Muscle of back (tissue), 13 donors: ENCODE measurements at places on chromosomes 1 and 21.

DNA sequence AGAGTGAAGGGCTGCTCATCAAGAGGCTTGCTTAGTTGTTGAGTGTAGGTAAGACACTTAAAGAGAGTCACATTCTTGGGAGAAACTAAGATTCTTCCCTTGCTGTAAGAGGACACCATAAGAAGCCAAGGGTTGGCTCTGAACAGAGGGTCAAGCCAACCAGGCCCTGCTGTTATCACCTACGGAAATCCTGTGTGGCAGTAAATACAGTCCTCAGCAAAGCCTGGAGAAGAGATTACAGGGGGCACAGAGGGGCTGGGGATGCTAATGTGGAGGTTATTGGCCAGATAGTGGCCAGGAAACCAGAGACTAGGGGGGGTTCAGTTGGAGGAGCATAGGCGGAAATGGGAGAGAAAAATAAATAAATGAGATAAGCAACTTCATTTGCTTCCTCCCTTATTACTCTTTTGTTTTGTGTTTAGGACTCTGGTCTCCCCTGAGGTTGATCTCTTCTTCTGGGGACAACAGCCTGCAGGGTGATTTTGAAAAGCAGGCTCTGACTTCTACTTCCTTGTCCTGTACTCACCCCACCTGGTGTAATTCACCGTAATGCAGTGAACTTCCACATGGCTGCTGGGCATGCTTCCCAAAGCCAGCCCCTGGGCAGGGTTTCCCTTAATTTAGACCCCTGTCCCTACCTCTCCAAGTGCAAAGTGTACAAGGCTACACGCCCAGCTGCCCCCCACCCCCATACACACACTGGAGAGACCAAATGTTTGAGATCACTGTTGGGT is 40.9 kb downstream of the MTARC1 start:
- no peak for DNase-seq

GRCh38 chr1:168605443-168605842 is 29.0 kb downstream of the XCL1 start:
- no peak for DNase-seq

- no peak for DNase-seq
Measured at GRCh38 chr1:233381806-233382205, 54.3 kb downstream of the MAP3K21 start.

GRCh38 chr1:111208921-111209320 is 8.5 kb upstream of the DENND2D start:
- no peak for DNase-seq

DNA sequence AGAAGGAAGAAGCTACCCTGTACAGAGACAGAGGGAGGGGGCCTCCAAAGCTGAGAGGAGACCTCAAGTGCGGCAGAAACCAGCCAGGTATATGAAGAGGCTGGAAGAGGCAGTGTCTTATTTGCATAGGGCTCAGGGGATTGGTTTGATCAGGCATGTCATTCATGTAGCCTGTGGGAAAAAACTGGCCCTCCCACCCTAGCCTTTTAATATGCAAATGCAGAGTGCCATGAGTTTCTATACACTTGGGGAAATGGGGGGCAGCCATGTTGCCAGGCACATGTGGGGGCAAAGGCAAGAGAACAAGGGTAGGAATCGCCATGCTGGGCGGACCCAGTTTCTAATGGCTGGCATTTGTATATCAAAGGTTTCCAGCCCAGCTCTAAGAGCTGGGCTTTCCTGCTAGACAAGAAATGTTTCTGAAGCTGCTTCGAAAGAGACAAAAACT is 172.7 kb downstream of the RASAL2 start:
- no peak for DNase-seq

DNA sequence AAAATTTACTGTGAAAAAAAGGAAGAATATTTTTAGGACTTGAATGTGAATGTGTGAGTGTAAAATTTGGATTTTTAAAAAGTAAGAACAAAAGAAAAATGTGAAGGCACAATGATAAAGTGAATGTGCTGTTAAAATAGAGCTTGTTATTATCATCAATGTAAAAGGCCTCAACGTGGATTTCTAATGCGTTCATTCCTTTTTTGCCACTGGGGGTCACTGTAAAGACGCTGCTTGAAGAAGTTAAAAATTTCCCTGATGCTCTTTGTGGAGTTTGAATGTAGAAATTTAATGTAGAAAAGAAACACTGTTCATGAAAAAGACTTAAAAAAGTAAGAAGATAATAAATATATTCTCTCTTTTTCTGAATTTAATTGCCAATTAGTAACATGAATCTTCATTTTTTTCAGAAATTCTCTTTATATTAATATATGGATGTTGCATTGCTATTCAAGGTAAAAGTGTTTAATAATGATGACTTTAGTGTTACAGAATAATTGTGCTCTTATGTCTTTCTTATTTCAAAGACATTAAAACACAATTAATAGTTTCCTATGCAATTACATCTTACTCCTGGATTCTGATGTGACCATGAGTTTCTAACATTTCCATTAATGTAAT is 161.5 kb downstream of the DNM3 start:
- peak; percentile 70 for DNase-seq

DNA sequence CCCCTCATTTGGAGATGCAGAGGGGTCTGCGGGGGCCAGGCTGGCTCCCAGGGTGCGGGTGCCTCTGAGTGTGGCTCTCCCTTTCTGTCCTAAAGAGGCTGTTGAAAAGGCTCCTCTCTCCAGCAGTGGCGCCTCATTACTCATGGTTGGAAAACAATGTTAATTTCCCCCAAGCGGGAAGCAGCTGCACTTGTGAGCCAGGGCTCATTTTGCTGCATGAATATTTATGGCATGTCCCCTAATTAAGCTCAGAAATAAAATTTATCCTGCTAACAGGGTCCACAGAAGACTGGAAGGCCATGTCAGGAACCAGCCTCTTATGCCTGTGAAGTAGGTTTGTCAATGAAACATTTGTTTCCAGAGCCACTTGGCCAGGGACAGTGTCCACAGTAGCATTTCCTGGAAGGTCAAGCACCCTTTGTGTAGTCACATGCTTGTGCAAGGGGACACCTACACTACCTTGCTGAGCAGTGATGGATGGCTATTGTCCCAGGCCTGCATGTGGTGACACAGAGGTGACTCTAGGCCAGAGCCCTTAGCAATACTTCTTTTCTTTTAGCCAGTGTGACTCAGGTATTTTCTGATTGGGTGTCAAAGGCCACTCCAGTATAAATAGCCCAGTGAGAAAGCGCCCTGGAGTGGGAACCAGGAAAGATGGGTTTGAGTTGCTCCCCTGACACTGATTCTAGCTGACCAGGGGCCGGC is 259.0 kb downstream of the FOXD2 start:
- no peak for DNase-seq

GRCh38 chr1:58443986-58444868 is 102.3 kb downstream of the OMA1 start:
- no peak for DNase-seq

DNA sequence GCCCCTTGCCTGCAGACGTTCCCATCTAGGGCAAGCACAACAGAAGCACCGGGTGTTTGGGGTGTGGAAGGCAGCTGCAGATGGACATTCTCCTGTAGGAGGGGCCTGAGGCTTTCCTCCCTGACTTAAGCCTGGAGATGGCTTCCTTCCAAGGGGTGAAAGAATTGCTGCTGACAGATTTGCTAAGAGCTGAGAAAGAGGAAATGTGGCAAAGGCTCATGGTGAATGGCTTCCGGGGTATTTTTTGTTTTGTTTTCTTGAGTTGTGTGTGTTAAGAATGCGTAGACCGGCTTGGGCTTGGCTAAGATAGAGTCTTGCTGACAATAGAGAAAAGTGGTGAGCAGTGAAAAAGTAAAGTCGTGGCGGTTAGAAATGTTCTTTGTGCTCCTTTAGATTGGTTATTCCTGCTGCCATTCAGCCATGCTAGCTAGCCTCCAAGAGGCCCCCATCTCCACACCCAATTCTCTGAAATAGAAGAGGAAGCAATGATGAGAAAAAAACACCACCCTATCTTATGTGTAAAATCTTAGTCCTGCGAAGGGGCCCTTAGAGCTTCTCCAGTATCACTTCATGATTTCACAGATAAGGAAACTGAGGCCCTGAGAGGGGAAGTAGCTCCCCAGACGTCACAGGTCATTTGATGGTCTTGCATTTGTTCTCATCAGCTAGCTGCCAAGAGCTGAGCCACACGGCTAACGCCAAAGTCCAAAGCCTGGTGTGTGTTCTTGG is 36.9 kb downstream of the EIF2D start:
- peak; percentile 77 for DNase-seq

- no peak for DNase-seq
Measured at GRCh38 chr1:204336421-204337035, 23.2 kb downstream of the PLEKHA6 start.

DNA sequence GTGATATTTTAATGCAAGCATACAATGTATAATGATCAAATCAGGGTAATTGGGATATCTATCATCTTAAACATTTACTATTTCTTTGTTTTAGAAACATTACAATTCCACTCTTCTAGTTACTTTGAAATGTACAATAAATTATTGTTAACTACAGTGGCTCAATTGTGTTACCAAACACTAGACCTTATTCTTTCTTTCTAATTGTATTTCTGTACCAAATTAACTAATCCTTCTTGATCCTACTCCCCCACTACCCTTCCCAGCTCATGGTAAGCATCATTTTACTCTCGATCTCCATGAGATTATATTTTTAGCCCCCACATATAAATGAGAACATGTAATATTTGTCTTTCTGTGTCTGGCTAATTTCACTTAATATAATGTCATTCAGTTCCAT is 95.0 kb upstream of the MROH9 start:
- DNase-seq = no peak

DNA sequence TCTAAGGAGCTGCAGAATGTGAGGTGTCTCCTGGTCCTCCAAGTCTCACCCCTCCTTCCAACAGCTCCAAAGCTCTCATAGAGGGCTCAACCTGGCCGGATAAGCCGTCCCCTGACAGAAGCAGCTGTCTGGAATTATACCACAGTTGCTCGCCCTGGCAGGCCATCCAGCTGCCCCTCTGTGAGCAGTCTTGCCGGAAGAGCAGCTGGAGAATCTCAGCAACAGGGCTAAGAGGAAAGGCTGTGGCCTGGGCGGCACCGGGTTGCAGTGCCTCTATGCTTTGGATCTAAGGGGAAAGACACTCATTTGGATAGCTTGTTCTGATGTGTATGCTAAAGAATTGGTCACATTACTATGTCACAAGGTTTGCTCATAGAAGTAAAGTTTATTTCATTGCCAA is 12.4 kb downstream of the TMCC2 start:
- peak; percentile 74 for DNase-seq

DNA sequence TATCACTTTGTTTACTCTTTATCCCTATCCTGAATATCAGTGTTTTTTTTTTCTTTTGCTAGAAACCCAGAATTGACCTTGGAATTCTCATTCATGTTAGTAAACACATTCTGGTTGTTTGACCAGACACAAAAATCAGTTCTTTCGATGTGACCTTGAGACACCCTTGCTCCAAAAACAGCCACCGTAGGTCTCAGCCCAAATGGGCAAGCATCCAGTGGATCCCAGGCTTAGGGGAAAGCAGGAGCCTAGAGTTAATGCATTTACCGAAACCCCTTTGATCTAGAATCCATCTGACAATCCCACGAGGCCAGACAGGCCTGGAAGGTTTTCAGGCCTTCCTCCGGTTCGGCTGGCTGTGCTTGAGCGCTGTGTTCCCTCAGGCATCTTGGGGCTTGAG is 47.6 kb downstream of the IRF2BP2 start:
- no peak for DNase-seq

DNA sequence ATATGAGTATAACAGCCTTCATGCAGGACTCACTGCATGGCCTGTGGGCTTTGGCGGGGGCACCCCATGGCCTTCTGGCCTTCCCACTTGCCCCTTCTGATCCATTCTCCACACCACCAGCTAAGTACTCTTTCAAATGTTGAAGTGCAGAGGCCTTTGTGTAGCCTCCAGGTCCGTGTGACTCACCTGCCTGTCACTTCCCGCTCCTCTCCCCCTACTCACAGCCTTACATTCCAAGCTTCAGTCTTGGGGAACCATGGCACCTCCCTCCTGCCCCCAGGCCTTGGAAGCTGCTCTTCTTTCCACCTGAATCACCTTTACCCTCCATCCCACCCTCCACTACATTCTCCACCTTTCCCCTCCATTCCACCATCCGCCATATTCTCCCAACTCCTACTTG is 69.6 kb downstream of the PGM1 start:
- no peak for DNase-seq

- no peak for DNase-seq
Measured at GRCh38 chr21:35525443-35525842, 476.3 kb upstream of the RUNX1 start.

DNA sequence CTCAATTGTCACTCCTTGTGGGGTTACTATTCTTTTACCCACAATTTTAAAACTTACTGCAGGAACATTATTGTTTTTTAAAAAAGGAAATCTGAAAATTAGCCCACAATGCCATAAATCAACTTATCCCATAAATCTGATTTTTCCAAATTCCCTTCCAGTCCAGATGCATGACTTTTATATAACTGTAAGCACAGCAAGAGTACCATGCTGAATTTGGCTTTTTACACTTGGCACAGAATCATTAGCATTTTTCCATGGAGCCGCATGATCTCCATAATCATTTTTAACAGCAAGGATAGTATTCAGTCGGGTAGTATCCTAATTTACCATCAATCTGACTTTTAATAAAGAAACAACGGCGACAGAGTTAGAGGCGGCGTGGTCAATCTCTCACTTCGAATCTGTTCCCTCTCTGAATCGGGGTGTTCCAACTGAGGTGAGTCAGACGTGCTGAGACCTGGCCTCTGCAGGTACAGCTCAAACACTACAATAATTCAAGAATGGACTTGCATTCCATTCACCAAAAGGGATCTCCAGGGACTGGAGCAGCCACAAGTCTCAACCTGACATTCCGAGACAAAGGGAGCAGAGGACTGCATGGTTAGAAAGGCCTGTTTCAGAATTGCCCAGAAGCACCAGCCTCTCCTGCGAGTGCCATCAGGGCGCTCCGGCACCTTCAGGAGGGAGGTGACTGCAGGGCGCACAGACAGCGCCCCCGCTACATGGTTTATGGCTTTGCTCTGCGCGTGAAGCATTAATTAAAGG is 48.9 kb downstream of the SLC66A1 start:
- no peak for DNase-seq

GRCh38 chr1:202860744-202861419 is 28.1 kb downstream of the RABIF start:
- peak; percentile 62 for DNase-seq

GRCh38 chr1:24932284-24932683 is 2.2 kb upstream of the RUNX3 start:
- no peak for DNase-seq

GRCh38 chr1:65414538-65414937 is 5.9 kb upstream of the LEPR start:
- DNase-seq = no peak

- no peak for DNase-seq
Measured at GRCh38 chr1:2941040-2941439, 80.2 kb upstream of the ACTRT2 start.

- peak; percentile 81 for DNase-seq
Measured at GRCh38 chr1:155207806-155208540, at the start of gene THBS3. TSS of gene THBS3 (minus strand) at chr1:155207897. CDS start at chr1:155207876, 21 bp downstream.

- no peak for DNase-seq
Measured at GRCh38 chr1:76669624-76670315, 197.5 kb upstream of the ST6GALNAC5 start.

GRCh38 chr1:206075786-206076755 is 23.1 kb downstream of the RHEX start:
- no peak for DNase-seq
